ENCODE measurements at places on chromosomes 6 and 20.

DNA sequence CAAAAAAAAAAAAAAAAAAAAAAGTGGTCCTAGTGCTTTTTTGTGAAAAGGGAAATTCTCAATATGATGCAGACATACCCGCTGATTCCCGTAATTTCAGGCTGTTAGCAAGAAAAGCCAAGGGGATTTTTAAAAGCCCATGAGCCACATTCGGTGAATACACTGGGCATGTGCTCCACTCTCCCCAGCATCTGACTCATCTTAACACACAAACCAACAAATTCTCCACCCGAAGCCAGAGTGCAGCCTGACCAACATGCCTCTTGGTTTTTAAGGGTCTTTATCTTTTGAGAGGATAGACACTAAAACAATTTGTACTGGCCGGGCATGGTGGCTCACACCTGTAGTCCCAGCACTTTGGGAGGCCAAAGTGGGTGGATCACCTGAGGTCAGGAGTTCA, 45.5 kb upstream of the CD83 start:
- no peak for DNase-seq

DNA sequence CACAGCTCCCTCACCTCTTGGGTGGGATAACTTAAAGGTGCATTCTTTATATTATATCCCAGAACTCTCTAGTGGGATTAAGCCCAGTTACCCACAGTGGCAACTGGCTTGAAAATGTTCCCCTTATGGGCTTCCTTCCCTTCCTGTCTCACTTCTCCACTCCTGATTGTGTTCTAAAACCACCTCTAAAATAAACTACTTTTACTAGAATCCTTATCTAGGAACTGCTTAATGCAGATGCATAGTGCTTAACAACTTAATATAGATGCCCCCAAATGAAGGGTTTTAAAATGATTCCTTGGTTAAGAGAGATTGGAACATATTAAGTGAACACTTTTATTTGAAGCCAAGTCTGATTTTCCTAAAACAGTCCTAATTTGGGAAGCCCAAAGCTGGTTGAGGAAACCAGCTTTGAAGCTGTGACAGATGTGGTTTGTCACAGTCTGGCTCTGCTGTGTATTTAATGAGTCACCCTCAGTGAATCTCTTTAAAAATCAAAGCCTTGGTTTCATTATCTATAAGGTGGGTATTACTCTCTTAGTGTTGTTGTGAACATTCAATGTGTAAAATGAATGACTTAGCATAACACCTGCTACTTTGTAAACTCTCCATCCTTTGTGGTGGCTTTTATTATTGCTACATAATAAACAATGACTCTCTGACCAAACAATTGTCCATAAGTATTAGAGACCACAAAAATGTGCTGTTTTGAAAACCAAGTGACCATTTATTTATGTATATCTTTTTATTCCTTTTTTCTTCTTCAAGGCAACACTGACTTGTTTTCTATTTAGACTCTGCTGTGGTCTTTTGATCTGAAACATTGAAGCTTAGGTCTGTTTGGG, 24.4 kb downstream of the PLCB1 start:
- DNase-seq = peak; percentile 64

DNA sequence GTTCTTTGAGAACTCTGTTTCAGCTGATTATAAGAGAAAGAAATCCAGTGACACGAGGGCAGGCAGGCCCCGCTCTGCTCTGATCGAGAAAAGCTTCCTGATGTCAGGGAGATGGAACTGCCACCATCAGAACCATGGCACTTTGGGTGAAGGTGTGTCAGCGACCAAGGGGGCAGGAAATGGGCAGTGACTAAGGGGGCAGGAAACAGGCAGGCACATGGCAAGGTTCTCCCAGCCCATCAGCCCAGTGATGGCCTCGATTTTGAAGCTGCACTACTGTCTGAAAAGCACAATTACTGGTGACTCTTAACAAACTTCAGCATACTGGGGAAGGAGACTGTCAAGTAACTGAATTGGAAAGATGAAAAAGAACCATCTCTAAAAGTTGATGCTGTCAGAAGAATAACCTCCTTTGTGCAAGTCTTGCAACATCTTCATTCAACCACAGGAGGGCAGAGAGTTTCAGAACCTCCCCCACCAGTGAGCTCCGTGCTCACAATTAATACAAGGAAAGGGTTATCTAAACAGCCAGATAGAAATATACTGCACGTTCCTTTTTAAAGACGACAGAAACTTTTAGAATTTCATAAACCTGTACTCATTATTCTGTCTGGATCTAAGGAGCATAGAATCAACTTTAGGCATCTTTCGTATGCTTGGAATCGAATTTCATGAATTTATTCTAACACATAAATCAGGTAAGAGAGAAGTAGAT, 39.1 kb downstream of the TMX4 start:
- peak; percentile 19 for DNase-seq

- DNase-seq = peak; percentile 65
Measured at GRCh38 chr20:53828088-53828681, 234.5 kb upstream of the ZNF217 start.

DNA sequence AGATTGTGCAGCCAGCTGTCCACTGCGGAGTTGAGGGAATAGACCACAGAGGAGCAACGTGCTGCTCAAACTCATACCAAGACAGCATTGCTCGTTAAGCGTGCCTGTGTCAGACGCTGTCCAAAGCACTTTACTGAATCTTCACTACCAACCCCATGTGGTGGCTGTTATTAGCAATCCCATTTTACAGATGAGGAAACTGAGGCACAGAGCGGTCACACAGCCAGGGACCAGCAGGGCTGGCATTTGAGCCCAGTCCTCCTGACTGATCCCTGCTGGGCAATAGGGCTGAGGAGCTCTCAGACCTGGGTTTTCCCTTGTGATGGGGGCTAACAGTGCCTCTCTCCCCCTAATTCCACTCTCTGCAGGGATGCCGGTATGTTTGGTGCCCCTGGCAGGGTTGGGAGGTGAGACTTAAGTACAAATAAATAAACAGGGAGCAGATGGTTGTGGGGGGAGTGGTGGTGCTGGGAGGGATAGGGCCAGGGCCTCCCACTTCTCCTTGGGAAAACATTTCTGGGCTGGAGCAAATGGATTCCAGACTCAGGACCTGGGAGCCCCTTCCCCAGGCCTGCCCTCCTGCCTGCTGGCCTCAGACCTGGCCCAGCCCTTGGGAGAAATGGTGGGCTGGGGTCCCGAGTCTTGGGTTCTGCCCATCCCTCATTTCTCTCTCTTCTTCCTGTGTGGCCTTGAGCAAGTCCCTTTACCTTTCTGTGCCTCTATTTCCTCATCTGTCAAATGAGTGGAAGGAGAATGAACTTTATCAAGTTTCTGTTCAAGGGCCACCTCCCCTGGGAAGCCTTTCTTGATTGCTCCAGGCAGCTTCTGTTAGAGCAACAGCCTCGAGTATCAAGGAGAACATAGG, 17.7 kb downstream of the SRXN1 start:
- no peak for DNase-seq

DNA sequence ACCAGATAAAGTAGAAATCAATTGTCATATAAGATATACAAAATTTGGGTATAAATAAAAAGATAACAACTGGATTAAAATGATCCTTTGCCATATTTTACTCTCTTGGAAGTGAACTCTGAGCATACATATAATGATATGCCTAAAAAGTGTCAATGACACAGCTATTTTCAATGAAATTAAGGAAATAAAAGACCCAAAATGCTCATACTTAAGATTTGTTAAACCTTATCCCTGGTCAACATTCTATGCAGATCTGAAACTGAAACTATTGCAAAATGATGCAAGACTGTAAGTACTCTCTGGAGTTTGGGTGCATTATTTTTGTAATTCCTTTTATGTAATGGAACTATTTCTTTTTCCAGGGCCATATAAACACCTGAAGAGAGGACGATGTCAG, 119.0 kb upstream of the SGK1 start:
- DNase-seq = no peak

GRCh38 chr20:11813106-11813890, 104.4 kb upstream of the BTBD3 start:
- no peak for DNase-seq

- DNase-seq = no peak
Measured at GRCh38 chr6:80528115-80528514, 421.6 kb downstream of the BCKDHB start.

DNA sequence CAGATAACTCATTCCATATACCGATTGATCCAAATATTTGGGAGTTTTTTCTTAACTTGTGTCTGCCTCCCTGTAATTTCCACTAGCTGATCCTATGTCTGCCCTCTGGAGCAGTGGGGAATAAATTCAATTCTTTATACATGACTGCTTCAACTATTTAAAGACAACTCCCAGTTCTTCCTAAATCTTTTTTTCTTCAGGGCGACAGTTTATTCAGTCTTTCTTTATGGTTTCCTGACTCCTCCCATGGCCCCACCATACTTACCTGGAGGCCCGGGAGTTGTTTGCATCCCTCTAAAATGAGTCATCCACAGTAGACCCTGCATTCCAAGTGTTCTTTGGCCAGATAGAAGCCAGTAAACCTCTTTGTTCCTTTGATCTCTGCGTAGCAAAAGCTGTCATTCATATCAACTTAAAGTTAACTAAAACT, 73.6 kb downstream of the LCA5 start:
- no peak for DNase-seq

DNA sequence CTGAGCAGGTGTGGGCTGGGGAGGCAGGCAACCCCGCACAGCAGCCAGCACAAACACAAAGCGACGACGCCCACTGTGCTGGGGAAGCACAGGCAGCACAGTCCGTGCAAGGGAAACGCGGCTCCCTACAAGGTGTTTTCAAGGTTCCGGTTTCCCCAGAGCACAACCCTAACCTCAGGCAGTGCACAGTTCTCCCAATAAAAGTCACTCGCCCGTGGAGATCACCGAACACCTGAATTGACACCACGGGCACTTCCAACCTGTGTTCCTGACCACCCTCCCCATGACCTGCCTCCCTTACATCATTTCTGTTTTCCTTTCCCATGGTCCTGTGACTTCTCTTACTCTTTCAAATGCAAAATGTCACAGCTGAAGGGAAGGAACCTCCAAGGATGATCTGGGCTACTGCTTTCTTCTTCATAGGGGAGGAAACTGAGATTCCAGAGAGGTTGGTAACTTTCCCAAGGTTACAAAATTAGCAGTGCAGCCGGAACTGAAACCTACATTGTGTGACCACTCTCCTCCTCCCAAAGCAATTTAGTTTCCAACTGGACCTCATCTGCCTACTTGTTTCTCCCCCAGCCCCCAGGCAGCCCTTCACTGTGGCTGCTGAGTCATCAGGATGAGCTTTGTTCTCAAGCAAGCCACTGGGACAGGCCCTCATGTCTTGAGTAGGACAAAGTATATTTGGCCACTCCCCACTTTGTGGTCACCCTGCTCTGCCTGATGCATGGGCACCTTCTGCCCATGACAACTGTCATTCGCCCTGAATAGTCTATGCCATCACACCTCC, 125.3 kb downstream of the ATXN1 start:
- no peak for DNase-seq

DNA sequence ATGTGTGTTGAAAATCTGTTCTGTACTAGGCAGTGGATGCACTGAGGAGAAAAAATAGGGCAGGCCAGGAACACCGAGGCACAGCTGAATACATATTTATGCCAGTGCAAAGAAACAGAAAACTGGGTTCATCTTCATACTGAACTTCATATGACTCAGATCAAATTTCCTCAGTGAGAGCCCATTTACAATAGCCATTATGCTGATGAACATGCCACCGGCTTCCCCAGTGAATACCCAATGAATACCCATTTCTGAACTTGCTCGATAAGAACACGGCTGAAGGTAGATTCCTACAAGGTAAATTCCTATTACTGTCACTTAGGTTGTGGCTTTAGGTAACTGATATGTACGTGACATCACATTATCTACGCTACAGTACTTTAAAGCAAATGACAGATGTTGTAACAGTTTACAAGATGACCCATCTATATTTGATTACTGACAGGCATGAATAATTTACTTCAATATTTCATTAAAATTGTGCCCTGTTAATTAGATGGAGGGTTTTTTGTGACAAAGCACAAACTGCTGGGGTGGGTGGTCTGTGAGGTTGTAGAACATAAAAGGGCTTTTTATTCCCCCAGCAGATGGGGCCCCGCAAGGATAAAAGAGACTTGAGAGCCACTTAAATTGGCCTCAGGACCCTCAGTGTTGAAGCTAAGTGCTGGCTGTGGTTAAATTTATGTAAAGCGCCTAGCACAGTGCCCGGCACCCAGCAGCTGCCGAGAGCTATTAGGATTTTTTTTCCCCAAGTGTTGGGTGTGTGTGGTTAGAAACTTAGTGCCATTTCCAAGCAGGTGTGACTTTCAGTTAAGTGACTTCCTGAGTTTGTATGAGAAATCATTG, 264.5 kb downstream of the CD83 start:
- DNase-seq = no peak

DNA sequence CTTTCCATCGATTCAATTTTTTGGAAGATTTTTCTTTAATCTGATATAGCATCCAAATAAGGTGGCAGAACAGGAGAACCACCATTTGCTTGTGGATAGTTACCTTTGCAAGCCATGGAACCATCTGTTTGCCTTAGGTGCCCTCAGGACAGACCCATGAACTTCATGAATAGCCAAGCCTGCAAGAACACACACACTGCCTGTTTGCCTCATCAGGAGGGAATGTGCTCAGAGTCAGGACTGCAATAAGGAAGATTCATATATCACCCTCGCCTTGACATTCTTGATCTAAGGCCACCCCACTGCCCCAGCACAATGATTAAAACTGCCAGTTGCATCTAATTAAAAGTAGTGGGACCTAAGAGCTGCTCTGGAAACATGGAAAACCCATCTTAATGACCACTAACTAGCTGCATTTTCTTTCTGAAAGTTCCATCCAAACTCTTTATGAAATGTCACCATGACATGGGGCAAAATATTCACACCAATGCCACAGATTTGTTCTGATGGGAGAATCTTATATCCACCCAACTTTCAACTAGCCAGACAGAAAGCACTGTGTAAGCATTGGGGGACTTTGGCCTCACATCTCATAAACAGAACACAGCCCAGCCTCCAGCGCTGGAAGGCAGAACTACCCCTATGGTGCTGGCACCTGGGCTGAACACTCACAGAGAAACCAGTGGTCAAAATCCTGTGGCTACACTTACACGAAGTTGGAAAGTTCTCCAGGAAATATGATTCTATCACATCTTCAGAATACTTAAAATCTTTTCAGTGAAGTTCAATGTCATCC, 48.3 kb downstream of the TBXT start:
- DNase-seq = no peak

GRCh38 chr6:11762794-11763459, 15.7 kb downstream of the ADTRP start:
- no peak for DNase-seq
